ENCODE measurements at places on chromosomes 1 and 21. TPM values are rescaled to one million over a fixed set of nuclear protein-coding genes. Genes with fewer than 3 reads are reported as not detected.

The RHD gene
- total RNA-seq, result 0.30 TPM

GRCh38 chr1:11729498-11730428 is 6.2 kb upstream of the AGTRAP start:
- peak; percentile 59 for DNase-seq

DNA sequence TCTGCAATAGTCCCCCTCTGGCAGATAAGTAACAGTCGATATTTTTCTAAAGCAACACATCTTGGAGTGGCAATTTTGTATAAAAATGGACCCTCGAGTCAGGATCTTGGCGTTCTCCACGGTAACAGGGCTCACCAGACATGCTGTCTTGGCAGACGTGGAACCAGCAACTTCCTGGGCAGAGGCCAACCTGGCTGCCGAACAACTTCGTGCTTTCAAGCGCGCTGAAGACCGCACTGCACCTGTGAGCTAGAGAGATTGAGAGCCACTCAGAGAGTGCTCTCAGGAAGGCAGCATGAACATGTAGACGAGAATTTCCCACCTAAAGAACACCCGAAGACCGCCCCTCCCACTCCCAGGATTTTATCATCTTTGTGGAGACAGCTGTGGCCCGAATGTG is 7.3 kb downstream of the C1orf174 start:
- no peak for DNase-seq

DNA sequence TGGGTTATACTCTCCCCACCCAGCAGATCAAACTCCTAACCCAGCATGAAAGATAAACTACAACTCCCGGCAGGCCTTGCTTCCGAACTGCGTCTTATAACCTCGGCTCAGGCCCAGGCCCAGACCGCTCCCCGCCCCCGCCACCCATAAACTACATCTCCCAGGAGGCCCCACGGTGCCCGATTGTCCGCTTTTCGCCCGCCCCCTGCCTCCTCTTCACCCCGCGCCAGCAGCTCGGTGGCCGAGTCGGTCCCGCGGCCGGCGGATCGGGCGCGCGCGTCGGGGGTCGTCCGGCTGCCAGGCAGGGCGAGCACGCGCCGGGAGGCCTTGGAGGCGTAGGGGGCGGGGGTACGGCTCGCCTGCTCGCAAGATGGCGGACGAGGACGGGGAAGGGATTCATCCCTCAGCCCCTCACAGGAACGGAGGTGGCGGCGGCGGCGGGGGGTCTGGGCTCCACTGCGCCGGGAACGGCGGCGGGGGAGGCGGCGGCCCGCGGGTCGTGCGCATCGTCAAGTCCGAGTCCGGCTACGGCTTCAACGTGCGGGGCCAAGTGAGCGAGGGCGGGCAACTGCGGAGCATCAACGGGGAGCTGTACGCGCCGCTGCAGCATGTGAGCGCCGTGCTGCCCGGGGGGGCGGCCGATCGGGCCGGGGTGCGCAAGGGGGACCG is at the start of gene SNX27:
SNX27 (plus strand) TSS at position 219 of the 669 bp plus-strand sequence; CDS start at position 371, 152 bp downstream.
- DNase-seq, result peak; percentile 96

DNA sequence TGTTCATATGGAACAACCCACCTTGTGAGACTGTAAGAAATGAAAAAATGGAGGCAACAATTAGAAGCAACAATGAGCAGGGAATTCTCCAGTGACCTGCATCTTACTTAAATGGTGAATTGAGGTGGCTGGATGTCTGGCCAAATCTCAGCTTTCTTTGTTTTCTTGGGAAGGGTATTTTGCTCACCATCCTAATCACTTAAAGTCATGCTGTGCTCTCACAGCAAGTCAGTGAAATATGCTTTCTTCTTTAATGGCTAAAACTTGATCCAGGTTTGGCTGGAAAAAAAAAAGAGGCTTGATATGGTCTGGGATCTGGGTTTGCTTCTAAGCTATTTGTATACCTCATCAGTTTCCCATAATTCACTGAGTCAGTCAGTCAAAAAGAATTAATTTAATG is 124.8 kb downstream of the ESRRG start:
- DNase-seq, result peak; percentile 3

Data from H7 (cell line).